ENCODE measurements at places on chromosomes 6 and 20.

DNA sequence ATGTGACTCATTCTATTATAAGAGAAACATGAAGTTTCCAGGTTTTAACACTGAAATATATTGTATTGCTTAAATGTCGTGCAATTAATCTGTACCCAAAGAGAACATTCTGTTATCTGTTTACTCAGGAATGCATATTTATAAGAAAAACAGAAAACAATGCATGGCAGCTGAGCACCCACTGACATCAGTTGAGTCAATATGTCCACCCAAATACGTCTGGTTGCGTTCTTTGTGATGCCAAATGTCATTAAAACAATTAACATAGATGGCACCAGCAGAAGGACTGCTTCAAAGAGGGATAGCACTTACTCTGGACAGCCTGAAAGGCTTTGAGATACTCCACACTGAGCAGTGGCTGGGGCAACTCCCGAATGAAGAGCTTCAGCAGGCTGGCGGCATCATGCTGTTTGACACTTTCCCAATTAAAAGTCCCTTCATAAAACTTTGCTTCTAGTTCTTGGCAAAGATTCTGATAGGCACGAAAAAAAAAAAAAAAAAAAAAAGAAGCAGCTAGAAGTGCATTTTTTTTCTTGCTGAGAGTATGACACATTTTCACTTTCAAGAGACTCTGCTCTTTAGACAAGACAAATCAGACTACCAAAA lies 102.3 kb downstream of the ARHGAP18 start:
- no peak for DNase-seq

DNA sequence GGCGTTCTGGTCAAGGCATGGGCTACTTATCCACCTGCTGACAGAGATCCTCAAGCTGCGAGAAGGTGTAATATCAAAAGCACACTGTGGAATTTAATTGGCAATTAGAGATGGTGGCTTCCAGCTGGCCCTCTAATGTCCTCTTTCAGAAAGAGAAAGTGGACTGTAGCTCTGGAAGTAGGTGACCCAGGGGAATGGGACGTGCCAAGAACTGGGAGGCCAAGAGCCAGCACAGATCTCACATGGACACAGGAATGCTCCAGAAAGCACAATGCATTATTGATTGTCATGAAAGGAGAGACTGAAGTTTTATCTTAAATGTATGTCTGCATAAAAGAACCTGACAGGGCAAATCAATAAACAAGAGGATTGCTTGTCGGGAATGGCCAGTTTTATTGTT lies 198.6 kb upstream of the CDH4 start:
- no peak for DNase-seq

DNA sequence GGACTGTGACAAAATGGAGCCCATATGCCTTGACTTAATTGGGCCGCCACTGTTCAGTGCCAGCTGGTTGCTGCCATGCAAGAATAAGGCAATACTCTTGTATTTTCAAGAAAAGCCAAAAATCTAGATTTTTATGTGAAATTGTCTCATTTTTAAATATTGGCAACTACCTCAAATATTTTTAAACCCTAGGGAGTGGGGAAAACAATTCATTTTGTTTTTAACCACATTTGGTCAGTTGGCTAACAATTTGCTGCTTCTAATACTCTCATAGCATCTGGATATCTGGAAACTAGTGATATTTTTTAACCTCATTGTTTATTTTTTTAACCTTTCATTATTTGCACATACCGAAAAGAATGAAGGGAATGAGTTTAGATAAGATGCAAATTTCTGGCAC lies 91.0 kb downstream of the EYA2 start:
- no peak for DNase-seq

- peak; percentile 55 for DNase-seq
Observed at GRCh38 chr6:15870333-15871043, 207.7 kb upstream of the DTNBP1 start.

GRCh38 chr20:37395921-37396415 lies 50.0 kb downstream of the SRC start:
- DNase-seq = no peak

DNA sequence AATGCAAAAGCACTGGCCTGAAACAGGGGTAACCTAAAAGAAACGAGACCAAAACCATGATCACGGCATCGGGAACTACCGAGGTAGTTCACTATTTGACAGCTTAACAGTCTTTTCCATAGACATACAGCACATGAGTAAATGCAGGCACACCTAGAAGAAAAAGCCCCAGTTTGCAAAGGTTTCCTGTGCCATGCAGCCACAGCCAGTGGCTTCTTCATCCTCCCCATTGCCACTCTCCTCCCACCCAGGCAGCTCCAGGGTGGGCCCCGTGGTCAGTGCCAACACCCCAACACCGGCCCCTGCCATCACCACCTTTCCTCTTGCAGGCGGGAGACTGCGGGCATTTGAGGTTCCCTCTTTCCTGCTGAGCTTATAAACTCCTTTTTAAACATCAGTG lies 115.4 kb downstream of the SLC23A2 start:
- DNase-seq = no peak

- DNase-seq = no peak
Observed at GRCh38 chr20:22692119-22692475, 107.7 kb upstream of the FOXA2 start.

GRCh38 chr6:41713650-41714291 lies 21.6 kb downstream of the TFEB start:
- DNase-seq = no peak

DNA sequence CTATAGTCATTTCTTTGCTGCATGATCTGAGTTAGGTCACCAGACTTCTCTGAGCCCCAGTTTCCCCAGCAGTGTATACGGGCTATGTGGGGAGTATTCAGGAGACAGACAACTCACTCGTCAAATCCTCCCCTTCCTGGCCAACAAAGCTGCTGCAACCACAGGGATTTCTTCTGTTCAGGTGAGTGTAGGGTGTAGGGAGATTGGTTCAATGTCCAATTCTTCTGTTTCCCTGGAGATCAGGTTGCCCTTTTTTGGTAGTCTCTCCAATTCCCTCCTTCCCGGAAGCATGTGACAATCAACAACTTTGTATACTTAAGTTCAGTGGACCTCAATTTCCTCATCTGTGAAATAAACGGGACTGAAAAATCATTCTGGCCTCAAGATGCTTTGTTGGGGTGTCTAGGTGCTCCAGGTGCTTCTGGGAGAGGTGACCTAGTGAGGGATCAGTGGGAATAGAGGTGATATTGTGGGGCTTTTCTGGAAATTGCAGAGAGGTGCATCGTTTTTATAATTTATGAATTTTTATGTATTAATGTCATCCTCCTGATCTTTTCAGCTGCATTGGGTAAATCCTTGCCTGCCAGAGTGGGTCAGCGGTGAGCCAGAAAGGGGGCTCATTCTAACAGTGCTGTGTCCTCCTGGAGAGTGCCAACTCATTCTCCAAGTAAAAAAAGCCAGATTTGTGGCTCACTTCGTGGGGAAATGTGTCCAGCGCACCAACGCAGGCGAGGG lies 594 bp upstream of the CDKN1A start:
- no peak for DNase-seq

DNA sequence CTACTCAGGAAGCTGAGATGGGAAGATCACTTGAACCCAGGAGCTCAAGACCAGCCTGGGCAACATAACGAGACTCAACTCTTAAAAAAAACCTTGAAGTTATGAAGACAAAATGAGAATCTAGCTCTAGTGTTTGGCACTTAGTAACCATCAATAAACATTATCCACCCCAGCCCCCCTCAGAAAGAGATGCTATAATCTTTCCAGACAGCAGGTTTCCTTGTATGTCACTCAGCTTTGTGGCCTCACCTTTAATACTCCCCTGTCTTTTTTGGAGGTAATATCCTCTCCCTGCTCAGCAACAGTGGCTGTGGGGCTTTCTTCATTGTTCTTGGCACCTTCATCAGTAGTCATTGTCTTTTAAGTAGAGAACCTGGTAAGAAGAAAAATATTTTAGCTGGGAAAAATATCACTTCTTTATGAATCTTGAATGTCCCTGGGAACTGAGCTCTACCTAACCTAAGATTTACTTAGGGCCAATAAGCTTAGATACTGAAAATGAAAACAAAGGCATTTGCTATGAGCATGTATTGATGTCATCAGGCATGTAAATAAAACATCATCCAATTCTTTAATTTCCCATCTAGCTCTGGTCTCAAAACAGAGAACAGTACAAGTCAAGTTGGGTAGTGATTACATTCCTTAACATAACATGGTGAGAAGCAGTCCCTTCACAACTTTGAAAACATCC lies 46.1 kb downstream of the FKBP5 start:
- no peak for DNase-seq

GRCh38 chr6:85050149-85050548 lies 285.8 kb upstream of the TBX18 start:
- peak; percentile 25 for DNase-seq

- DNase-seq = no peak
Observed at GRCh38 chr6:42502990-42503389, 51.3 kb upstream of the TRERF1 start.

DNA sequence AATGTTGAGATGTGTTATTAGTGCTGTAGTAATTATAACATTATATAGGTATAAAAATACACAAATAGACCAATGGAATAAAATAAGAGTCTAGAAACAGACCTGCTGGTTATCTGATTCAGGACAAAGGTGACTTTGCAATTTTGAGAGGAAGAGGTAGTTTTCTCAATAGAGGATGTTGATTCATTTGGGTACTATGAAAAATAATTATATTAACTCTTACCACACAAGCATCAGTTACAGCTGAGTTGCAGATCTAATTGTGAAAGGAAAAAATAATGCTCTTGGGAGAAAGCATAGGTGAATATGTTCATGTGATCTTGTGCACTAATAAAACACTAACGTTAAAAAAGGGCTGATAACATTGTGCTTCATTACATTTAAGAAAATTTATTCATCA lies 103.0 kb downstream of the BCKDHB start:
- no peak for DNase-seq

DNA sequence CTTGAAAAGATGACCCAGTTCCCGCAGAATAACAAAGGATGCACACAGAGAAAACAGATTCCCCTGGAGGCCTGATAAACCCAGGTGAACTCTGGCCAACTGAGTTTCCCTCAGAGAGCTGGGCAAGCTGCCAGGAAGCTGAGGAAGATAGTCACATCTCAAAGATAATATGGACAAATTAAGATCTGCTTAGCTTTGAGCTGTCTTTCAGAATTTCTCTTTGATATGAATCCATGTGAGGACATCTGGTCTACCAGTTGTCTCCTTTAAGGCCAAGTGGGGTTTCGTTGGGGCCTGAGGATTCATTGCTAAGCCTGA lies 59.5 kb downstream of the ID4 start:
- no peak for DNase-seq

DNA sequence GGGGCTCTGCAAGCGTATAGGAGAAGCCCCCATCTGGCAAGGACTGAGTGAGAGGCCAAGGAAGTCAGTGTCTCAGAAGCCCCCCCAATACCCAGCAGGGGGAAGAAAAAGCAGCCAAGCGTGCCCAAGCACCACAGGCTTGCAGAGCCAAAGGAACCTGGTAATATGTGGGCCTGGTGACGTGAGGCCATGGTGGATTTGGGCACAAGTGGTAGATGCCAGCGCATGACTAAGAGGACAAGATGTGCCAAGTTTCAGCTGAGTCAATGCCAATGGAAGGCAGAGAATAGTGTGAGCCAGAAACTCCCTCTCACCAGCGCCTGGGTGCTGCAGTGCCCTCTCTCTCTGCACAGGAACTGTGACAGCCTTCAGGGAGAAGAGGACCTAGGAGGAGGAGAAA lies 110.0 kb downstream of the QRSL1 start:
- DNase-seq = no peak

GRCh38 chr6:111872401-111873177 lies 663 bp downstream of the FYN start:
- DNase-seq = peak; percentile 63

DNA sequence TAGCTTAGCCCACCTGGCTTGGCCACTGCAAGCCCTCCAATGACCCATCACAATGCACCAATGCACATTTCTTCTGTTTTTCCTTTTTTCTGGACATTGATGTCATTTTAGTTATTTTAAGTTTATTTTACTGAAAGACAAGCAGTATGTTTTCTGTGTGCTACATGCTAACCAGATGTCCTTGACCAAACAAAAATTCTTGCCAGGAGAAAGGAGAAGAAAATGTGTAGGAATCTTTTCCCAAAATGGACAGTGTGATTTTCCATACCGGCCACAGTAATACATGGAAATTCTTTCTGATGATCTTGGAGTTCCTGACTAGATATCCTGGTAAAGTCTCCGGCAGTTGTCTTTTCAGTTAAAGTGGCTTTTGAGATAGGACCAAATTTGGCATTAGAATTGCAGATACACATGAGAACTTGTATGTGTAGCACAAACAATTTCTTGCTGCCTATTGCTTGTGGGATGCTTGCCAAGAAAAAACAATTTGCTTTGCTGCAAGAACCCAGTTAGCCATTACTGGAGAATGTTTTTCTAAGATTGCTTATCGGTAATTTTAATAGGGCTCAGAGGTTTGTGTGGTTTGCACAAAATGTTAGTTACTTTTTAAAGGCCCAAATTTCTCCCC lies 696.5 kb upstream of the CITED2 start:
- peak; percentile 97 for DNase-seq

DNA sequence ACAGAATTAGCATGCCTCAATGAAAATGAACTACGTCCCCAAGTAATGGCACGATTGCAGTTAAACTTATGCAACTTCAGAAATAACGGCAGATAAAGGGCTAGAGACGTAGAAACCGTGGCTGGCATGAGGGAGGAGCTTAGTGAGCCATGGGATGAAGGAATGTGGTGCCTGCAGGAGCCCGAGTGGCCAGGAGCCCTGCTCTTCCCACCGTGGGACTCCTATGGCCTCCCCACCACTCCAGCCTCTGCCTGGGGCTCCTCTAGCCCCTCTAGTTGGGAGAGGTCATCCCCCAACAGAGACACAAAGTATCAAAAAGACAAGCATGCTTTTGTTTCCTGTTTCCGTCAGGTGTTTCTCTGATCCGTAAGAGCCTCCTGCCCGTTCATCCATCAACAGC lies 75.1 kb upstream of the BHLHE23 start:
- no peak for DNase-seq

GRCh38 chr20:8756410-8756809 lies 312.5 kb upstream of the PLCB4 start:
- DNase-seq = peak; percentile 92

DNA sequence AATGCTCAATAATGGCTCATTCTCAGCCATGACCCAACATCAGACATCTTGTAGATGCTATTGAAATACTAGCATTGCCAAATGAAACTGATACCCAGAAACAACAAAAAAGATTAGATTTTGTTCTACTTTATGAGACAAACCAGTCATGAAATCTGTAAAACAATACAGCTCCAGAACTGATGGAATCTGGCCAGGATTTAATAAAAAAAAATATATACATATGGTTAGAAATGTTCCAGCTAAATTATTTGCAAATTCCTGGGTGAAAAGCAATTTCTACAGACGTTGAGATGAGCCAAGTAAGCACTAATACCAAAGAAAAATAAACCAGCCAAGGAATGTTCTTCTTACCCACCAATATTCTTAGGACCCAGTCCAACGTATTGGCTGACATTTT lies 201.3 kb downstream of the EPHA7 start:
- no peak for DNase-seq

GRCh38 chr6:49739423-49739822 lies 4.8 kb downstream of the CRISP3 start:
- no peak for DNase-seq

All from fibroblast of skin of right biceps (primary cell).